ENCODE measurements at places on chromosomes 6 and 20.

DNA sequence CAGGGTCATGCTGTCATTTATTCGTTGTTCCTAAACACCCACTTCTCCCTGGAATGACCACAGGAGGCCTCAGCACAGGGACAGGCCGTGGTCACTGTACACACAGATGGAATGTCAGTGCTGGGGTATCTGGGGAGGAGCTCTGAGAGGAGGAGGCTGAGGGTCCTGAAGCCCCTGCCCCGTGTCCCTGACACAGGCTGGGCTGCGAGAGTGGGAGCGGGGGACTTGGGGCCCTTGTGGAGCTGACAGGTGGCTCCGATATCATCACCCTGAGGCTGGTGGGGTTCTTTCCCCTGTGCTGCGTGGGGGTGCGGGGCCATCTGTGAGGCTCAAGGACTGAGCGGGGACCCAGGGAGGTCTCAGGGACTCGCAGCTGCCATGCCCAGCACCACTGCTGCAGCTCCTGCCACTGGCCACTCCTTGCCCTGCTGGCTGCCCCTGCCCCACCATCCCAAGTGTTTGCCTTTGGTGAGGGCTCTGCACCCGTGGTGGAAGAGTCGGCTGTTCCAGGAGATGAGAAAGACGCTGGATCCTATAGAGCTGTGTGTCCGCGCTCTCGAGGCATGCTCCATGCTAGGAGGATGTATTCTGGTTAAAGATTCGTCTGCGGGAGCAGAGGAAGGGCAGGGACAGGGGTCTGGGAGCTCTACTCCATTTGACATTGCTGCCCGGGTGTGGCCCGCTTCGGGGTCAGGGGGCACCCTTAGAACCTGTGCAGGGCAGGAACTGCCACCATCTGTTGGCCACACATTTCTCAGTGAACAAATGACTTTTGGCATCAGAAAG lies 18.9 kb downstream of the NPEPL1 start:
- DNase-seq, result no peak

DNA sequence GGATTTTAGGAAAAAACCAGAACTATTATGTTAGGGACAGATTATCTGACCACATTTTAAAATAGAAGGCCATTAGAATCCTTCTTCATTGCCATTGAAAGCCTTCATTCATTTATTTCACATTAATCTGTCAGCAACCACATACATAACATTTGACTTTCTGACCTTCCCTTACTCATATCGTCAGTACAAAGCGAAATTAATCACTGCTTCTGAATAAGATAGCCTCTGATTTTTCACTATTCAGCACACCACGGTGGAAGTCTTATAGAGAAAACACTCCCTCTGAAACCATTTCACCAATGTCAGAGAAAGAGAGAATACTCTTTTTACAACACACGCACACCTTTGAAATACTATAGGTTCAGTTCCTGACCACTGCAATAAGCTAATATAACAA lies 442.5 kb upstream of the ID4 start:
- DNase-seq, result no peak

DNA sequence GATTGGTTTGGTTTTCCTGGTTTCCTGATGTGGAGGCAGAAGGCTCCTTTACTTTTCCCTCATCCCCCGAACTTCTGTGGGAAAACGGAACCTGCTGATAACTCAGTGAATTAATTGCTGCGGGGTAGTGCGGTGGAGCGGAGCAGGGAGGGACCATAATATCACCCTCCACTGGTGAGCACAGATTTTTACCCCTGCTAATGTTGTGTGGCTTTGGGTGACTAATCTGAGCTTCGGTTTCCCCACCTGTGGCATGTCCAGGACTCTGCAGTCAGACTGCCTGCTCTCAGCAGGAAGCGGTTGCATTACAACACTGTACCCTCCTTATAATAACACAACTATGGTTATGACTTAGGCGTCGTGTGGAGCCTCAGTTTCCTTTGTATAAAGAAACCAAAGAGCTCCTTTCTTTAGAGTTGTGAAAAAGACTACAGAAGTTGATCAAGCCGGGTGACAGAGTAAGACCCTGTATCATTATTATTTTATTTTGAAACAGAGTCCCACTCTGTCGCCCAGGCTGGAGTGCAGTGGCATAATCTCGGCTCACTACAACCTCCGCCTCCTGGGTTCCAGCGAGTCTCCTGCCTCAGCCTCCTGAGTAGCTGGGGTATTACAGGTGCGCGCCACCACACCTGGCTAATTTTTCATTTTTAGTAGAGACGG lies 2.2 kb upstream of the ID1 start:
- no peak for DNase-seq

- DNase-seq, result no peak
These were observed 622 bp downstream of the APCDD1L start for GRCh38 chr20:58514321-58515232.

GRCh38 chr20:11376420-11376819 lies 541.3 kb upstream of the BTBD3 start:
- DNase-seq, result no peak

GRCh38 chr20:44067650-44068081 lies 119.3 kb downstream of the JPH2 start:
- no peak for DNase-seq
